ENCODE measurements at places on chromosomes 4 and X.

DNA sequence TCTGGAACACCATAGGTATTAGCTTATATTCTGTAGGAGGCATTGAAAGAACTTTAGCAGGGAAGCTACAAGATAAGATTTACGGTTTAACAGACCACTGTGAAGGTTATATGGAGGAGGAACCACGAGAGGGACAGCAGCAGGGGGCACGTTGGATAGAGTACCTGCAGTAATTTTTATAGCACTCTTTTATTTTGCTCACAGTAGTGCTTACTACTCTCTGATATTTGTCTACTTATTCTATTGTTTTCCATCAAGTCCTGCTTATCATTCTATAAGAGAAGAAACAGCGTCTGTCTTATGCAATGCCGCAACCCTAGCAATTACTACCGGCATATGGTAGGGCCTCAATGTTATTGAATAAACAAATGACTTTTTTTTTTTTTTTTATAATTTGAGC, 122.5 kb downstream of the PCDH7 start:
- DNase-seq: no peak

GRCh38 chr4:7867191-7867590, 72.5 kb downstream of the AFAP1 start:
- no peak for DNase-seq

DNA sequence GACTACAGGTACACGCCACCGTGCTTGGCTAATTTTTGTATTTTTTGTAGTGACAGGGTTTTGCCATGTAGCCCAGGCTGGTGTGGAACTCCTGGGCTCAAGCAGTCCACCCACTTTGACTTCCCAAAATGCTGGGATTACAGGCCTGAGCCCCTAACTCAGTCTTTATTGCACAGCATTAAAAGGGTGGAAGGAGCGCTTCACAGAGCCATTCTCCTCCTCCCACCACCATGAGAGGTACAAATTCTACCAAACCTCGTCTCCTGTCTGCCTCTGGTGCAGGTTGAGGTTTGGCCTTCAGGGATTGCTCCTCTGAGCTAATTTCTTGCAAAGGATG, 52.3 kb downstream of the TLR10 start:
- DNase-seq: no peak

DNA sequence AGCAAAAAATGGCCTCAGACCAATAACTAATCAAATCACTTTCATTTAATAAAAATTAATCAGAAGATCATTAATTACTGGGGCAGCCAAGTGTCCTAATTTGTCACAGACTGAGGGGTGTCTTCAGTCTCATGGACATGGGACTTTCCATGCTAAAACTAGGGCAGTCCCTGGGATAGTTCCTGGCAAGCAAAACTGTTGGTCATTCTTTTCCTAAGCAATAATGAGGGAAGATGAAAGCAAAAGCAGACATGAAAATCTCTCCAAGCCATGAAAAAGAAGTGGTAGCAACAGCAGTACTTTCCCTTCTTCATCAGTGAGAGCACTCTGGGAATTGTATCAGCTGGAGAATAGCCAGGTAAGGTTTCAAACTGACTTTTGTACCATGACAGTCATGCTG, 3.7 kb upstream of the ANTXR2 start:
- no peak for DNase-seq

DNA sequence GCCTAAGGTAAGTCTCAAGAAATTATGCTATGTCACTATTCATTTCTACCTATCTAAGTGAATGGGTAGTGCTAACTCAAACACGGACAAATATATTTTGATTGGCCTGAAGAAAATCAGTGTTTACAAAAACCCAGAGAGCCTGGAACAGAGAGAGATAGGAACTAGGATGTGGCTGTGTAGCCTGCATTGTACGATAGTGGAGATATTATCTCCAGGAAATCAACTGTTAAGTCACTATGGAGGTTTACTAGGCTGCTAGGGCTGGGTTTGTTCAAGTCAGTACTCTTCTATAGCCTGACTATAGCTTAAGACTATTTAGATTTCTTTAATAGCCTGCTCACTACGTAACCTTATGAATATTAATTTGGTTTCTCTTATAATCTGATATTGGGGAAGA, 127.9 kb downstream of the TACR3 start:
- no peak for DNase-seq

GRCh38 chr4:98908703-98909262, 20.1 kb downstream of the EIF4E start:
- no peak for DNase-seq

- DNase-seq: no peak
These were observed 246.4 kb upstream of the TRAM1L1 start for GRCh38 chr4:117331817-117332216.

DNA sequence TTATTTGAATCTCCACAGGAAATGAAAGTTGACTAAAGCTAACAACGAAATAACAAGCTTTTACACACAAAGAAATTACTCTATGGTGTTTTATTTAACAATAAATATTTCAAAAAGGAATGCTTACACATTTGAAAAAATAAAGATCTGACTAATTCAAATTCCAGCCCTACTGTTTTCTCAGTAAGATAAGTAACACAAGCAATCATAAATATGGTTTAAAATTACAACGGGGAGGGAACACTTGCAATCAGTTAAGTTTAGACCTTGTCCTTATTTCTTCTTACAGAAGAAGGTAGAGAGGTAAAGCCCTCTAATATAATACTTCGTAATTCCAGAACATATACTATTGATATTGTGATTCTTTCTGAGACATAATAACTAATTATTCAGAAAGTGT, 158.5 kb downstream of the DHX15 start:
- DNase-seq: no peak

DNA sequence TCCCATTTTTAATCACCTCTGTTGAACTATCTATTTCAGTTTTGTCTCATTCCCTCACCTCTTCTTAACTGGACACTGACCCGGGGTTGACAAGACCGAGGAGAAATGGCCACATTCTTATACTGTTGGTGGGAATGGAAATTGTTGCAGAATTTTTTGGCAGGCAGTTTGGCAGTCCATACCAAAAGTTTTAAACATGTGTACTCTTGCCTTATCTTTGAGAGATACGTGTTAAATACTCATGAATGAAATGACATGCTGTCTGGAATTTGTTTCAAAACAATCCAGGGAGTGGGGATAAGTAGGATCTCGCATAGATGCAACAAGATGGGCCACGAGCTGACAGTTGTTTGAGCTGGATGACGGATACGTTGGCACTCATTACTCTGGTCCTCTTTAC, 12.1 kb downstream of the FGFBP1 start:
- DNase-seq: no peak

GRCh38 chr4:30450474-30450873, 269.7 kb upstream of the PCDH7 start:
- DNase-seq: no peak

DNA sequence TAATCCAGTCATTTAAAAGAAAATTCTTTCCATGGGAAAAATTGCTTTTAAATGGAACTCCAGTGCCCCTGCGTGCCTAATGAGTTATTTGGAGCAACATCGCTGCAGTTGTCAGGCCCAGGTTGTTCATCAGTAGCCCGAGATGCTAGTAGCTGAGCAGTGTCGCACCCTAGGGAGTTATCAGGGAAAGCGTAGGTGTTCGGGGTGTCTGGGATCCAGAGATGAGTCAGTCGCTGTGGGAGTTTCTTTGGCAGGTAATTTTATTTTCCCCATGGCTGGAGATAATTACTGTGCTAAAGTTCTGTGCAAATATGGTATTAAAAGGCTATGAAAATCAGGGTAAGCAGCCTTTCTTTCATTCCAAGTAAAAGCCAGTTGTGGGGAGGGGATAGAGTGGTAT, 49.4 kb downstream of the ANXA3 start:
- DNase-seq: no peak

- peak; percentile 9 for DNase-seq
These were observed 21.0 kb downstream of the MAN2B2 start for GRCh38 chr4:6595897-6596537.

DNA sequence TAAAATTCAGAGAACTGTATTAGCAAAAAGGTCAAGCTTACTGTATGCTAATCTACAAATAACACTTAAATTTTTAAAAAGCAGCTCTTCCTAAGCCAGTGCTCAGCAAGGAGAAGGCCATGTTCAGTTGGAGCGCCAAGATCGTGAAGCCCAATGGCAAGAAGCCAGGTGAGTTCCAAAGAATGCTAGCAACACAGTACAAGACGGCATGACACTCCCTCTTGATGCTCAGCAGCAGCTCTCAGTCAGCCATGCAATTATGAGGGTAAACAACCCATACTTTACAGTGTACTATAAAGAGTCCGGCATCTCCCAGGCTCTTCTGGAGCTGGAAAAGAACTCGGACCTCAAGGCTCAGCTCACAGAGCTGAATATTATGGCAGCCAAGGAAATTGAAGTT, 34.9 kb downstream of the STX18 start:
- no peak for DNase-seq

DNA sequence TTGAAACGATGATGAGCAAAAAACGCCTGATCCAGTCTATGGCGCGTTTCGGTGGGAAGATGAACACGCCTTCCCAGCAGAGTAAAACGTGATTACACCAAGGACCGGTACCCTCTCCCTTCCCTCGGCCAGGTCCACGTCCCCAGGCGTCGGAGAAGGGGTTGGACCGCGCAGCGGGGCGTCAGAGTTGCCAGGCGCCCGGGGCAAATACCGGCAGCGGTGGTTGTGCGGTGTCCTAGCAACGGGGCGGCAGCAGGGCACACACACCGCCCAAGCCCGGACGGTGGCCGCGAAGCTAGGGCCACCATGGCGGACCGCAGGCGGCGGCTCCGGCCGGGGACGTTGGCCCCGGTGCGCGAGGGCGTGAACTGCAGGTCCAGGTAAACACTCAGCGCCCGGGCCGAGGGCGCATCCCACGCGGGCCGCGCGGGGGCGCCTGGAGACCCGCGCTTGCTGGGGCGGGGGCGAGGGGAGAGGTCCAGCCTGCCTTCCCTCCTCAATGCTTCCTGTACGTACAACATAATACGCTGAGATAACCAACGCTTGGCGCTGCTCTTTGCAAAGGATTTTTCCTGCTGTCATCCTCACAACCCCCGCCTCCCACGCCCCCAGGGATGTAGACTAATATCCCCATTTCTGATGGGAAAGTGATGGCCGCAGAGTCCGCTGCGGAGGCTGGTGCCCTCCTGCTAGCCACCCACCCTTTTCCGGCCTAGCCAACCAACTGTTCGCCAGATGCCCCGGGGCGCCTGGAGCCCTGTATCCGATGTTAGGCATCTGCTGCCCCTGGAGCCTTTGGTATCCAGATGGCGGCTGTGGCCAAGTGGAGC, at the start of gene FAM47E:
FAM47E (plus strand) TSS at position 281 of the 830 bp plus-strand sequence; CDS start at position 307, 26 bp downstream.
- peak; percentile 21 for DNase-seq

DNA sequence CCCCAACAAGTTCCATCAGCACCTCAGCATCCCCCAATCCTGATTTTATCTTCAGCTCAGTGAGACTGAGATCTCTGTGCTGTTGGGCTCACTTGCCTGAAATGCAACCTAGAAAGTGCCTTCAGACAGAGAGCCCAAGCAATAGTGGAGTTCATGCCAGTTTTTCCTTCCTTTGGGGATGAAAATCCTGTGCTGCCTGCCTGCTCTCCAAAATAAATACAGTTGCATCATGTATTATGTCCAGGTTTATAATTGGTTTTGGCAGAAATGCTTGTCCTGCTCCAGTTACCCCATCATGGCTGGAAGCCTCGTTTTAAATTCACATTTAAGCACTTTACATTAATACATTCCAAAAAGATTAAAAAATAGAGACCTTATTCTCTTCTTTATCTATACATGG, 1865.5 kb upstream of the TENM3 start:
- DNase-seq: no peak

- DNase-seq: no peak
These were observed 393.2 kb upstream of the HS3ST1 start for GRCh38 chr4:11821772-11822430.

GRCh38 chr4:5660185-5660584, 48.2 kb downstream of the EVC2 start:
- no peak for DNase-seq

DNA sequence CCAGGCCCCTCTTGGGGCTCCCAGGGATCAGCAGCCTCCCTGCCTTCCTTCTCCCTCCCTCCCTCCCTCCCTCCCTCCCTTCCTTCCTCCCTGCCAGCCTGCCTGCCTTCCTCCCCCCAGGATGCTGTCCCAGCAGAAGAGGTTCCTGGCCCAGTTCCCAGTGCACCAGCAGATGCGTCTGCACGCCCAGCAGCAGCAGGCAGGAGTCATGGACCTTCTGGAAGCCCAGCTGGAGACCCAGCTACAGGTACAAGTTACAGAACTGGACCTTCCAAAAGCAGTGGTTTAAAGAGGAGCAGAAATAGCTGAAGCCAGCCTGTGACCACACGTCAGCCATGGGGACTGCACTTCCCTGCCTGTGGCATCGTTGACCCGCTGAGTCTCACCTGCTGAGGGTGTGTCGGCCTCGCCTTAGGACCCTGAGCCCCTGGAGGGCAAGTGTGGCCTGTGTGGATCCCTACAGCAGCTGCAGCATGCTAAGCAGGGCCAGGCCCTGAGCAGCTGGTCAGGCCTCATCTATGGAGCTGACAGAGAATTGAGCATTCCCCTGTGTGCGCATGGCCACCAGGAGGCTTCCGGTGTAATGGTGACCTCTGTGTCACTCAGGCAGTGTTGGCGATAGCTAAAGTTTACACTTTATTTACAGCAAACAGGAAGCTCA, 84.7 kb downstream of the CRMP1 start:
- no peak for DNase-seq

- DNase-seq: no peak
These were observed 19.3 kb downstream of the GPR143 start for GRCh38 chrX:9746148-9746888.

GRCh38 chr4:177596035-177596434, 153.8 kb upstream of the AGA start:
- DNase-seq: no peak

DNA sequence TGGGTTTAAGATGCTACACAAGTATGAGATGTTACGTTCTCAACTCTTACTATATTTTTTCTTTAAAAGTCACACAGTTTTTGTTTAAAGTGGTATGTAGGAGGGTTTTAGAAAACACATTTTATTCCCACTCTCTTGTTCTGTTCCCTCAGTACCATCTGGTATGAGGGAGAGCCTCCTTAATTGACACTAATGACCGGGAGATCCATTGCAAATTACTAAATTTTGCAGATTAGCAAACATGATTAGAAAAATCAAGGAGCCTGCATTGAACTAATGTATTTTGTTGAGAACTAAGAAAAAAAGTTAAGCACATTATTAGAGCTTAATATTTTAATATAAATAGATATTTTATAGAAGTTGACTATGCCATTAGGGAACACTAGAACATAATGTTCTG, 87.3 kb upstream of the UNC5C start:
- no peak for DNase-seq

DNA sequence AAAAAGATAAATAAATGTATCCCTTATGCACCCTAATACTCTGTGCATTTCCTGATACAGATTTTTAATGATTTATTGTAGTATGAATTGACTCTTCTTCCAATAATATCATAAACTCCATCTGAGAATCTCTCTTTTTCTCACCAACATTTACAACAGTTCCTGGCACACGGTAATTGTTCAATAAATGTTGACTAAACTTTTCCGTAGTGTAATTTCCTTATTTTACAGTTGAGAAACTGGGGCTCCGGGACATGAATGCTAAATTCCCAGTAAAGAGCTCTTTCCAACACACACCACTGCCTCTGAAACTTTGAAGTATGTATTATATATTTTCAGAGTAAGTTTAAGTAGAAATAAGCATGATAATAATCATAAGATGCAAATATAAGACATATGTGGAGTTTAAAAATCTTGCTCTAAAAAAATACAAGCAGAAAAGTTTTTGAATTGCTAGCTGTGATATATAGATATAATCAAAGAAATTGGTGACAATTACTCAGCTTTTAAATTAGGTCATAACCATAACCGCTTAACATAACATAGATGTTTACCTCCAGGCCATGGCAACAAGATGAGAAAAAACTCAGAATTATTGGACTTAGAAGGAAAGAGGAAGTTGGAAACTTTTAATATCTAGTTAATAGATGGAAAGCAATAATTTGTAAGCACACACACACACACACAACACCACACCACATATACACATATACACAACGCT, 28.2 kb upstream of the ANTXR2 start:
- DNase-seq: no peak

All from CD4-positive, alpha-beta T cell treated with Interleukin-10 for 1 hour (primary cell).